Activated CD4-positive, CD25-positive, alpha-beta regulatory T cell treated with anti-CD3 and anti-CD28 coated beads, Interleukin-2, amount 50 U/mL, for 24 hours (primary cell): ENCODE measurements at places on chromosomes 3 and 15.
A peak's percentile ranks its signal among the peaks of the same experiment; 100 is the strongest.

GRCh38 chr3:172749230-172749965 lies 1.1 kb upstream of the ECT2 start:
- ATAC-seq, result no peak

GRCh38 chr15:59456114-59456513 lies 18.1 kb downstream of the FAM81A start:
- ATAC-seq, result no peak

DNA sequence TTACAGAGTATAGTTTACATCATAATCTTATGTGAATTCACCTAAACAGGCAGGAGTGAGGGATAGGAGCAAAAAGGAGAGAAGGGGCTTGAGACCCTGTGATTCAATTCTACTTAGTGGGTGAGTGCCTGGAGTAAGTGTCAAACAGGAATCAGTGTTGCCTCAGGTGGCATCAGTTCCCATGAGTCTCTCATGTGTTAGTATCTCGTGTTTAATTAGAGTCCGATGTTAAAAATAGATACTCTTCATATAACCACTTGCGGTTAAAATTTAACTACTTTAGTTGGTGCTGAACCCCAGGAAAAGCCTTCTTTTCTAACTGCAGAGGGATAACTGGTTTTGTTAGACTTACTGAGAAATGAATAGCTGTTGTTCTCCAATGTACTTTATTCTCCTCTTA lies 251.5 kb downstream of the SUCLG2 start:
- no peak for ATAC-seq

DNA sequence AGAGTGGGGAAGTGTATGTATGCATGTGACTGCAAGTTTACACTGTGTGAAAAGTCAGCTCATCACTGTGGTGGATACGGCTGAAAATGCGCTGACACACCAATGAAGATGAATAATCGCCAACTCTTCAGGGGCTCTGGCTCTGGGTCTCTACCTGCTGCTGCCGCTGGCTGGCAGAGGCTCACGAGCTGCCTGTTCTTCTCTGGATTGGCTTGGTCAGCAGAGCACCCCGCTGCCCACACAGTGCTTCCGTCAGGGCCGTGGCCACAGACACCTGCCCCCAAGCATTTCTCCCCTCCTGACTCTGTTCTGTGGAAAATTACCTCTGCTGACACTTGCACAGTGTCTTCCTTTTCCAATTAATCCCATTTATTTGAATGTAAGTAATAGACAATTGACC lies 215.5 kb downstream of the GAP43 start:
- ATAC-seq, result no peak

- no peak for ATAC-seq
These were observed 5.7 kb upstream of the MCTP2 start for GRCh38 chr15:94225616-94226015.

DNA sequence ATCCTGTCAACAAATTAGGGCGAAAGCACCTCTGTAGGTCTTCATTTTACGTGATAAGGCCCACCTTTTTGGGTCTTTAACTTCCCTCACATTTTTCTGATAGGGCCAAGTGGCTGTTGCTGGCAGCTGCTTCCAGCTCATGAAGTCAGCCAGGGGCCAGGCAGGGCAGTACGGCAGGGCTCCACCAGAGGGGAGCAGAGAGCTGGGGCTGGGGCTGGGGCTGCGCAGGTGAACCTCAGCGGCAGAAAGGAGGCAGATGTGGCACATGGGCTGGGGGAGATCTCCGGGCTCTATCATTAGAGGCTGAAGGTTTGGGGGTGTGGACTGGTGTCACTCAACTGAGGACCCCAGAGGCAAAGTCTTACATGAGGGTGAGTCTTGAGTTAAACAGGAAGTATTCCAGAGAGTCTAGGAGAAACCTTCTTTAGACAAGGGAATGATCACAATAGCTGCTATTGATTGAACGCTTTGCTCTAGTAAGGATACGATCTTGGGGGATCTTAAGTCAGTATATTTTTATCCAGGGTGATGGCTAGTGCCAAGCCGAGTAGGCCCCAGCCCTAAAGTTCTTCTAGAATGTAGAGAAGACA lies 62.8 kb upstream of the MEX3B start:
- peak; percentile 77 for ATAC-seq
